Activated CD8-positive, alpha-beta memory T cell treated with anti-CD3 and anti-CD28 coated beads for 1 hour (primary cell): ENCODE measurements at places on chromosomes 12 and 14.

DNA sequence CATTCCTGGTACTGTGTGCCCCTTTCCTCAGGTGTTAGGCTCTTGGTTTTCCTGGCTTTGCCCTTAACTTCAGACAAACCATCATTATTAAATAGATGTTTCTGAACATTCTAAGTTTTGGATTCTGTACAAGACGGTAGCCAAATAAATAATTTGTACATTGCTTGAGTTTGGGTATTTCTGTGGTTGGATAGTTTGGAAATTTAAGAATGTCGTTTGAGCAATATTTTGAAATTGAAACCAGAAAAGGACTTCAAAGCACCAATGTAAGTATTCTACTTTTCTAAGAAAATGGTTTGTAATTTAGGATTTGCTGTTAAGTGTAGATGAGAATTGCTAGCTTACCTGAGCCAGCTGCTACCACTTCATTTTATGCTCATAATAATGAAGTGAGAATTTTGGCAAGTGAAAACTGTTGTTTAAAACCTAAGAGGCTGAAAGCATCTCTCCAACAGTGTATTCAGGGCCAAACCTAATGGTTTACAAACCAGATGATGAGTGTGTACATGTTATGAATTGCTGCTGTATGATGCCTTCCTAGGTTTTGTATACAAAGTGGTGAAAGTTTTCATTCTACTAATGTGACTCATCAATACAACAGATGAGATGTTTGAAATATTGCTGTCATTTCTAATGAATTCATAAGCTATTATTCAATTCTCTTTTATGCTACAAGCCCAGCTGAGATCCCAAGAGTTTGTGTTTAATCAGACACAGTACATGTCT, 181.5 kb upstream of the PRKD1 start:
- DNase-seq, result no peak

GRCh38 chr12:120534703-120535655, 823 bp downstream of the RNF10 start:
- DNase-seq, result peak; percentile 16

DNA sequence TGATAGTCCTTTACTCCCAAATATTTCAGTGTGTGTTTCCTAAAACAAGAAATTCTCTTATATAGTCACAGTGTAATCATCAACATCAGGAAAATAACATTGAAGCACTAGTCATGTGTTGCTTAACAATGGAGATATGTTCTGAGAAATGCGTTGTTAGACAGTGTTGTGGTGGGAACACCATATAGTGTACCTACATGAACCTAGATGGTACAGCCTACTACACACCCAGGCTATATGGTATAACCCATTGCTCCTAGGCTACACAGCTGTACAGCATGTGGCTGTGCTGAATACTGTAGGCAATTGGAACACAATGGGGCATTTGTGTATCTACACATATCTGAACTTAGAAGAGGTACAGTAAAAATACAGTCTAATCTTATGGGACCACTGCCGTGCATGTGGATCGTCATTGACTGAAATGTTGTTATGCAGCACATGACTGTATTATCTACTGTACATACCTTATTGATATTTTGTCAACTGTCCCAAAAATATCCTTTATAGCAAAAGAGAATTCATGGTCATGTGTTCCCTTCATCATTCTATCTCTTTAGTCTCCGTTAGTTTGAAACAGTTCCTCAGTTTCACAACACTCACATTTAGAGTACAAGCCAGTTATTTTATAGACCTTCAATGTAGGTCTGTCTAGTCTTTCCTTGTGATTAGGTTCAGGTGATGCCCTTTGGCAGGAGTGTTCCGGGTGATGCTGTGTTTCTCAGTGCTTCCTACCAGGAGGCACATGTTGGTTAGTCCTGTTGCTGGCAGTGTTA, 109.7 kb downstream of the SLC25A47 start:
- no peak for DNase-seq

GRCh38 chr12:28222081-28222700, 31.9 kb downstream of the CCDC91 start:
- DNase-seq, result peak; percentile 35

GRCh38 chr12:27094726-27095125, 12.3 kb upstream of the C12orf71 start:
- DNase-seq, result no peak

DNA sequence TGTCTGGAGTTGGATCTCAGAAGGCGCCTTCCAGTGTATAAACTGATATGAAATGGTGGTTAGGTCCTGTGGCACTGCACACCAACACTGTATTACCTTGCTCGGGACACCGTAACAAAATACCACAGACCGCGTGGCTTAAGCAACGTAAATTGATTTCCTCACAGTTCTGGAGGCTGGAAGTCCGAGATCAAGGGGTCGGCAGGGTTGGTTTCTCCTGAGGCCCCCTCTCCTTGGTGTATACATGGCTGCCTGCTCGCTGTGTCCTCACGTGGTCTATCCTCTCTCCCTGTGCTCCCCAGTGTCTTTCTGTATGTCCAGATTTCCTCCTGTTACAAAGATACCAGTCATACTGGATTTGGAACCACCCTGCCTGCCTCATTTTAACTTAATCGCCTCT, 128.4 kb downstream of the FBXL14 start:
- DNase-seq, result no peak

DNA sequence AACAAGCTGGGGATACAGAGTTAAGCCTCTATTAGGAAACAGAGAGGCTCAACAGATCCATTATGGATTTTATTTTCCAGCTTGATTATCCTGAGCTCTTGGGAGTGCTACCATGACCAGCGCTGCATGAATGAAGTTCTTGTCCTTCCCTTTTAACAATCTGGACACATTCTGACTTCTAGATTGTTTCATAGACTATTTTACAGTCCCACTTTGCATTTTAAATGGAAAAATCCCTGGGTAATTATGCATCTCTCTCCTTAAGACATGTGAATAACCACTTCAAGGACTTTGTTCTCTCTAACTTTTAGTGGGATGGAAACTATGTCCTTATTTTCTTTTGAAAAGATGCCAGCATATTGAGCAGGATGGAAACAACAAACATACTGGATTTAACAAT, 2.0 kb downstream of the CCDC198 start:
- no peak for DNase-seq

DNA sequence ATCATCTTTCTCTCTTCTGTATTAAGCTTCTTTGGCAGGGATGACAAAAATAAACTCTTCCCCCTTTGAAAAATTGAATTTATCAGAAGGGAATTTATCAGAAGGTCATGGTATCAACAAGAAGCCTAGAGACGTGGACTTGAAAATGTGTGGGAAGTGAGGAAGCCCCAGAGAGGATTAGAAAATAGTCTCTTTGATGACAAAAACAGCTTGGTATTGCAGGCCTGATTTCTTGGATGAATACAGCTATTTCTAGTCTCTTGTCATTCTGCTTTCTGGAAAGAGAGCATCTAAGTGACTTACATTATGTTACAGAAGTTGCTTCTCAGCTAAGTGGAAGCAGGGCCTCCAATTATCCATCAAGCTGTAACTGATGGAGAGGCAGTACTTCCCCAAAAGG, 111.1 kb downstream of the KITLG start:
- no peak for DNase-seq

DNA sequence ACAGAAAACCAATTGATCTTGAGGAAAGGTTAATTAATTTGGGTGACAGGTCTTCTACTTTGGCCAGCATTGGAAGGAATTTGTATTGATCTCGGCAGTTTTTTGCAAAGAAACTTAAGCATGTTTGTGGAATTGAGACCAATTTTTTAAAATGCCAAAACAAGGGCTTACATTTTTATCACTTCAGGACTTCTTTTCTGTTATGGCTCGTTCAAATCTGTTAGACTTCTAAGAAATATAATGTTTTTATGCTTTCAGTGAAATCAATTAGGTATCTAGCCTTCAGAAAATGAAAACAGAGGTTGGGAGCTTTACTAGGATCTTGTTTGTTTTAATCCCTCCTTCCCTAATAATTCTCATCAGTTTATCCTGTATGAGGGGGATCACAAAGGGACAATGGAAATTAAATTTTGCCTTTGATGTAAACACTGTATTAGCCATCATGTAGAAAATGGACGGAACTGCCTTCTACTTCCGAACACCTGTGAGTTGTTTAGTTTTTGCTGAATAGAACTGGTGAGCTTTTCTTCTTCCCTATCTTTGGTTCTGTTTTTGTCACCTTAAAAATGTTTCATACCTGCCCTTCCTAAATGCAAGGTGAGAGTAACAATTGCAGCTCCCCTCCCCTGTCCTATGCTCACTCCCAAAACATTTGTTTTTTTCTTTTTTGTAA, 7.8 kb downstream of the FOXA1 start:
- DNase-seq, result no peak

DNA sequence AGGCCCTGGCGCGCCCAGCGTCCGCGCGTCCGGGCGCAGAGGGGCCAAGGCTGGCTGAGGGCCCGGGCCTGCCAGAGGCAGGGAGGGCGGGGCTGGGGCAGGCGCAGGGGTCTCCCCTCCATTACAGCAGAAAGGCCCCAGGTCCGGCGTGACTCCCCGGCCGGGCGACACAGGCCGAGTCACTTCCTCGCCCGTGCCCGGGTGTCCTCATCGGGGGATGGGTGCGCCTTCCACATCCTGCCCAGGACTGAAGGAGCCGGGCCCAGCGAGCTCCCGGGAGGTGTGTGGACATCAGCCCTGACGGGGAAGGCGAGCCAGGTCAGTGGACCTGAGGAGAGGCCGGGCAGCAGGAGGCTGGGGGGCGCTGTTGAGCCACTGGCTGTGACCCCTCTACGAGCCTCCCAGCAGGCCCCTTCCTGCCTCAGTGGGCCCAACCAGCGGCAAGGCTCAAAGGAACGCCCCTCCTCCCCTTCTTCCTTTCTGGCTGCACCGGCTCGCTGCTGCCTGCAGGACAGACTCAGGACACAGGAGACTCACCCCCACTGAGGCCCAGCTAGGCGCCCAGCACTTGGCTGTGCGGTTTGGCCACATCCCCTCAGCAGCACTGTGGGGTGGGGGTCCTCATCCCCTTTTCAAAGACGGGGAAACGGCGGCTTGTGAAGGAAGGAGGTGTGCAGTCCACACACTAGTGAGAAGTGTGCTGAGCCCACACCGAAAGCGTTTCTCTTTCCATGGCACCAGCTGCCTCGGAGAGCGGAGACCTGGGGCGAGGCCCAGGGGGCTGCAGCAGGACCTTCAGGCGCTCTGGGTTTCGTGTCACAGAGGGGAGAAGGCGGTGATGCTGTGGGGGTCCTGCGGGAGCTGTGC, 606 bp downstream of the TNFAIP2 start:
- no peak for DNase-seq

DNA sequence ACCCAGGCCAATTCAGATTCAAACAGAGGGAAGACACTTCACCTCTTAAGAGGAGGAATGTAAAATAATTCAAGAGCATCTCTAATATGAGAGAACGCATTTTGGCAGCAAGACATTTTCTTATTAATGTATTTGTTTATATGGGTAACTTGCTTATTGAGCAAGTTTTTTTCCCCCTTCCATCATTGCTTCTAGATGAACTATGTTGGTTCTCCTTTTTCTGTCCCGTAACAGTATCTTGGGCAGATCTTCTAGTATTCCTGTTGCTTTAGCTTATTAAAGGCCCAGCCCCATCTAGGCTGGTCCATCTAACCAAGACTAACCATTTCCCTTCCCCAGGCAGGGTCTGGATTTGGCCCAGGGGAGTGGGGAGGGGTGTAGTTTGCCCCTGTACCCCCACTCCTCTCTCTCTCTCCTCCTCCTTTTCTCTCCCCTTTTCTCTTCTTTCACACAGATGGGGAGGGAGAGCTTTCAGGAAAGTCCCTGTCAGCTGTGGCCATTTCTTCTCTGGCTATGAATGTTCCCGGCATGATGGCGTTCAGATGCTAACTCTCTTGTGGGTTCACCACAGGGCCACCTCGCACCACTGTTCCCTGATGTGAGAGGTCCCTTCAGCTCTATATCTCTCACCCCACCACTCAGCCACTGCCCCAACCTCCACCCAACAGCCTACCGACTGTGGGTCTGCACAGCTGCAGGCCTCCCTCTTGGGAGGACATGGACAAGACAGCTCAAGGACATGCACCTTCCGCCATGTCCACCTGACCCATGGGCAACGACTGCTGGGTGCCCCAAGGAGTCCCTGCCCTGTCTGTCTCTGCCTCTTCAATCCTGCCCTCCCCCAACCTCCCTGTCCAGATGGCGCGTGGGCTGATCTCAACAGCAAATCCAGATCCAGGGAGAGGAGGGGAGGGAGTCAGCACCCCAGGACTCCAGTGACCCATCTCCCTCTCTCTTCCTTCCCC, 15.8 kb upstream of the RPS6KL1 start:
- no peak for DNase-seq

GRCh38 chr12:6034596-6034995, 89.5 kb upstream of the ANO2 start:
- no peak for DNase-seq

GRCh38 chr12:26537126-26537525, 295.9 kb downstream of the ITPR2 start:
- DNase-seq, result no peak

DNA sequence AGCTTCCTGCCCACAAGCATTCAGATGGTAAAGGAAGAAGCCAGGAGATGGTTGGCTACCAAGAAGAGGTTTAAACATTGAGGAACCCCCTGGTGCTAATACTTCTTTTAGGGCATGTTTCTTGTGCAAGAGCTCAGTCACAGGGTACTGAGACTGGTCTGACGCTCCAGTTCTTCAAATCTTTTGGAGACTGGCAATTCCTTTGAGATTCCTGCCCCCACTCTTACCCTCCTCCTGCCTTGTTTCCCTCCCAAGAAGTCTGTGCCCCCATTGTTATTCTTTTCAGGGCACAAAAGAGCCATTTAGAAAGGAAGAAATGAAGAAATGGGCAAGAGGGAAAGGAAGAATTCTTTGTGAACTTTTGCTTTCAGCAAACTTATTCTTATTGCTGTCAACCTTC, 11.8 kb downstream of the A2ML1 start:
- no peak for DNase-seq

DNA sequence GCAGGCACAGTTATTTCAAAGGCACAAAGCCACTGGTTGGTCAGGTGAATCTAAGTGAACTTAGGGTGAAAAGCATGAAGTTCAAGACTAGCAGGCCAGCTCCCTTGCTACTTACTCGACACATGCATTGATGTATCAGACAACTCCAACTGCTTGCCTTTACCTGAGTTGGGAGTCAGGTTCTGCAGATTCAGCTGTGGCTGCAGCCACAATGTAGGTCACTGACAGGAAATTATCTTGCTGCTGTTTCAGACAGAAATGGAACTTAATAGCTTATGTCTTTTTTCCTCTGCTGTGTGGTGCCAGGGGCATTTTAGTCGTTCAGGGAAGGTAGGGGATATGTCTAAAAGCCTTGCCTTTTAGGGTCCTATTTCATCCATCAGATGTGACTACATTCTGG, 125.6 kb upstream of the RPH3A start:
- no peak for DNase-seq

- no peak for DNase-seq
Observed at GRCh38 chr12:5982106-5982505, 37.0 kb upstream of the ANO2 start.
